ENCODE measurements at places on chromosomes 7 and 10.

DNA sequence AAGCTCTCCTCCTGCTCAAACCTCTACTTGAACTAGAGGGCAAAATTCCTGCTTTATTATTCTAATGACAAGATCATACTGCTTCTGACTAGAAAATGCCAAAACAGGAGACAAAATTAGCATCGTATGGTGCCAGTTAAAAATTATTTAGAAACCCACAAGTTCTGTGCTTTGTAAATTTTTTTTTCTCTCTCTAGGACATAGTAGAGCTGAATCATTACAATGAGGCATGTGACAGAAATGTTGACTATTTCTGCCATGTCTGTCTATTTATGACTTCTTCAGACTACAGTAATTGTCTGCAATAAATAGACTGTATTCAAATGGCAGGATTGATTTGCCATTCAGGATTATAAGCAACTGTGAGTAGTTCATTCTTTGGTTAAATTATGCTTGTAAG, 335.8 kb downstream of the PRPF18 start:
- DNase-seq = no peak

DNA sequence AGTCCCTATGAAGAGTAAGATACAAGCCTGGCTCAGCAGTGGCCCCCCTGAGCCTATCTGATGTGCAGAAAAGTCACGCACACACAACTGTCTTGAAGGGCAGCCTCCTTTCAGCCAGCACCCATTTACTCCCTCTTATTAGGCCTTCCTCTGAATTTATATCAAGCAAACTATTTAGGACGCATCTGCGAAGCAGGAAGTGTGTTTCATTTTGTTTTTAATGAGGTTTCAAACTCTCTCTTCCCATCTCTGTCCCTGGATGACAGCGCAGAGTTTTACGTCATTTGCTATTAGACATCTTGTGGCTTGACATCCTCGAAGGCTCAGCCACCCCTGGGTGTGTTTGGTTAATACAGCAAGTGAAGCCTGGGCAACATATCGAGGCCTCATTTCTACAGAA, 79.5 kb downstream of the CUX1 start:
- DNase-seq = no peak

- DNase-seq = no peak
These were observed 2.2 kb upstream of the DLX5 start for GRCh38 chr7:97026715-97027426.

- DNase-seq = no peak
These were observed 2.3 kb downstream of the KLF6 start for GRCh38 chr10:3782451-3783315.

- DNase-seq = no peak
These were observed 143.0 kb downstream of the TSPAN12 start for GRCh38 chr7:120714945-120715344.

DNA sequence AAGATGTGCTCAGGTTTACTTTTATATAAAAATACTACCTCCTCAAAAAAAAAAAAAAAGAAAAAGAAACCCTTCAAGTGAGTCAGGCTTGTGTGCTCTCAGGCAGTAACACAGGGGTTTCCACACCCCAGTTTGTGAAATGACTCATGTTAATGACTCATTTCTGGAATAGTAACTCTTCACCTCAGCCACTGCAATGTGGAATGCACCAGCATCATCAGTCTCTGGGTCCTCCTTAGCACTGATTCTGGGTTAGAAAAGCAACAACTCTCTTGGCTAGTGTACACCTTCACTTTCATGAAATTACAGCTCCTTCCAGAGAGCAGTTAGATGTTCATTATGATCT, 110.6 kb downstream of the EMX2 start:
- DNase-seq = no peak

GRCh38 chr7:2711895-2712675, 24.1 kb downstream of the AMZ1 start:
- no peak for DNase-seq

- DNase-seq = no peak
These were observed 148.1 kb downstream of the SLC25A13 start for GRCh38 chr7:96173781-96174180.

- DNase-seq = no peak
These were observed 437.0 kb downstream of the SUGCT start for GRCh38 chr7:40571796-40572195.

DNA sequence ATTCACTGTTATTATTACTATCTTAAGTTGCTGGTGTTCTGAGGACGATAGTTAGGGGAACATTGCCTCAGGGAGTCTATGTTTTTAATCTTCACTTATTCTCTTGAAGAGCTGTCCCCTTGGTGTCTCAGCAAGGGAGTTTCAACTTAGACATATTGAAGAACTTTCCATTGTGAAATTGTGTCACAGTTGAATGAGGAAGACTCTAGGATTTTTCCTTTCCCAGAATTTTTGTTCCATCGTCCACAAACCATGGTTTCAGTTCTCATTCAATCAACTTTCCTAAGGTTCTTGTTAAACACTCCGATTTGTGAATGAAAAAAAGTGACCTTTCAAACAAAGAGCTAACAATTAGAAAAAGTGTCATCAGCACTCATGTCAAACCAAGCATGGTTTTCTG, 128.3 kb downstream of the GATA3 start:
- DNase-seq = no peak

- no peak for DNase-seq
These were observed 22.3 kb upstream of the NUDCD3 start for GRCh38 chr7:44512736-44513135.

GRCh38 chr7:91876391-91877133, 3.9 kb downstream of the MTERF1 start:
- DNase-seq = no peak

DNA sequence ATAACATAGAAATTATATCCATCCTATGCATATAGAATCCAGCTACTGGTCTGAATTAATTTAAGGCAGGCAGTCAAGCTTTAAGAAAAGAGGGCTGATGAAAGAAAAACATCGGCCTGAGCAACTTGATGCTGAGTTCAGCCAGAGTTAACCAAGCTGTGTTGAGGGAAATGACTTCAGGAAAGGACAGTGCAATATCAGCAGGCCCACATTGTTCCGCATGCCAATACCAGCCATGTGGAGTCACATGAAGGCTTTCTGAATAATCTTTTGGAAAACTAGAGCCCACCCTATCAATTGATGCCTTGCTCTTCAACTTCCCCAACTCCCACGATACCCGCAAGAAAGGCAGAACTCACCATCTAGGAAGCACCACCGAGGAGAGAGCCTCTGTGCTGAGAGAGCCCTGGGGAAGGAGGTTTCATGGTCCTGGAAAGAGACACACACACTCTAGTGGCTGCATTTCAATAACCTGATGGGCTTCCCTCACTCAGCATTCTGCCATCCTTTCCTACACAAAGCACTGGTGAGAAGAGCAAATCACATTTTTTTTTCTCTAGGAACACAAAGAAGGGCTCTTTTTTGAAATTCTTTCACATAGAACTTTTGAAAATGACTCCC, 125.8 kb upstream of the PTN start:
- DNase-seq = no peak

GRCh38 chr10:112979927-112980326, 29.9 kb downstream of the TCF7L2 start:
- DNase-seq = no peak

GRCh38 chr7:134732728-134733127, 46.7 kb upstream of the CALD1 start:
- no peak for DNase-seq

DNA sequence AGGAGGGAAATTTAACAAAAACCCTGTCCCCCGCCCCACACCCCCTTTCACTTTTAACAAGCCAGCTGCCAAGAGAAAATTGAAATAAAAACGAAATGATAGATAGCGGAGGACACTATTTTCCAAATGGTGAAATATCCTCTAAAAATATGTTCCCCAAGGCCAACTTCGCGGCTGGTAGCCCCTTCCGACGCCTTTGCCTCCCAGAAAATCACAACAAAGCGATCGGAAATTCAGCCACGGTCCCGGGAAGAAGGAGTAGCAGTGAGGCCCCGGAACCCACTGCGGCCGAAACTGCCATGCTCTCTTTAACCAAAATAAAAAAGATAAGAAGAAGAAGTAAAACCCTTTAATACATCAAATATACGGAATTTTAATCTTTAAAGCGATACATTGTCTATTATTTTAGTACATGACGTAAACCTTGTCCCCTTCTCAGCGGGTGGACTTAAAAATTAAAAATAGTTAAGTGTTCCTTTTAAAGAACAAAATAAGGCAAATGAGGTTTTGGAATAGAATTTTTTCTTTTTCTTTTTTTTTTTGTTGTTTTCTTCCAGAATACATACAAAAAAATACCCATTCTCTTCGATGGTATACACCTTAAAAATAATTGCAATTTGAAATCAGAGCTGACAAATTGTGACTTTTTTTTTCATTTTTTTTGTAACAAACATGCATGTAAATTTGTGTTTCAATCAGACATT, 3.9 kb downstream of the ZNF503 start:
- no peak for DNase-seq
